ENCODE measurements at places on chromosomes 7 and 10. TPM values are rescaled to one million over a fixed set of nuclear protein-coding genes. Genes with fewer than 3 reads are reported as not detected.

GRCh38 chr10:30529373-30529998 is 95.5 kb downstream of the MAP3K8 start:
- DNase-seq = peak; percentile 49
- H3K36me3 ChIP-seq = no peaks in the 10 kb centered on the region
- no peaks in the 10 kb centered on the region for H3K27me3 ChIP-seq
- peak overlapping the region; percentile 53 for H3K27ac ChIP-seq
- no peaks in the 10 kb centered on the region for H3K4me1 ChIP-seq
- H3K4me3 ChIP-seq = no peak overlapping the region

- no peaks in the 10 kb centered on the region for H3K36me3 ChIP-seq
- DNase-seq = peak; percentile 54
- H3K4me3 ChIP-seq = no peak overlapping the region
- H3K4me1 ChIP-seq = peaks cover 6% of the 10 kb centered on the region
- H3K27ac ChIP-seq = peak overlapping the region; percentile 52
- no peaks in the 10 kb centered on the region for H3K27me3 ChIP-seq
Observed at GRCh38 chr10:104049504-104050250, 36.0 kb downstream of the COL17A1 start.

- H3K4me1 ChIP-seq = no peaks in the 10 kb centered on the region
- H3K27ac ChIP-seq = no peak overlapping the region
- peak overlapping the region; percentile 22 for H3K4me3 ChIP-seq
- peaks cover 81% of the 10 kb centered on the region for H3K27me3 ChIP-seq
- no peaks in the 10 kb centered on the region for H3K36me3 ChIP-seq
Observed at GRCh38 chr10:69572159-69573055, 815 bp downstream of the NEUROG3 start.

DNA sequence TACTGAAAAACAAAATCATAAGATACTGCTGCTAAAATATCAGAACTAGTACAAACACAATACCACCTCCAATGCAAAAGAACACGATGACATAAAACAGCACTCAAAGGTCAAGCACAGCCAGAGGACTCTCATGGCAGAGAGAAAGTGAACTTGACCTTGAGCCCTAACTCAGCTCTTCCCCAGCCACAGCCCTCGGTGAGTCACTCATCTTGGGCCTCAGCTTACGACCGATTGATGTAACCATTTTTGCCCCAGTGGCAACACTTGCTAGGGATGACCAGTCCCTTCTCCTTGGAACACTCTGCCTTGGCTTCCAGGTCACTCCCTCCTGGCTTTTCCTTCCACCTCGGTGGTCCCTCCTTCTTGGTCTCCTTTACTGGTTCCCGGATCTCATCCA is 77.8 kb downstream of the JAZF1 start:
- no peak for DNase-seq
- no peak overlapping the region for H3K4me3 ChIP-seq
- H3K27ac ChIP-seq = no peak overlapping the region
- no peaks in the 10 kb centered on the region for H3K27me3 ChIP-seq

- no peak overlapping the region for H3K4me3 ChIP-seq
- H3K36me3 ChIP-seq = no peaks in the 10 kb centered on the region
- peak overlapping the region; percentile 88 for H3K27ac ChIP-seq
- H3K4me1 ChIP-seq = peaks cover 13% of the 10 kb centered on the region
- DNase-seq = peak; percentile 96
- H3K27me3 ChIP-seq = no peaks in the 10 kb centered on the region
Observed at GRCh38 chr7:913736-914520, 37.6 kb downstream of the GET4 start.

- H3K4me1 ChIP-seq = no peaks in the 10 kb centered on the region
- DNase-seq = no peak
- H3K4me3 ChIP-seq = no peak overlapping the region
- H3K36me3 ChIP-seq = no peaks in the 10 kb centered on the region
Observed at GRCh38 chr7:37016064-37016878, 292.0 kb upstream of the AOAH start.

DNA sequence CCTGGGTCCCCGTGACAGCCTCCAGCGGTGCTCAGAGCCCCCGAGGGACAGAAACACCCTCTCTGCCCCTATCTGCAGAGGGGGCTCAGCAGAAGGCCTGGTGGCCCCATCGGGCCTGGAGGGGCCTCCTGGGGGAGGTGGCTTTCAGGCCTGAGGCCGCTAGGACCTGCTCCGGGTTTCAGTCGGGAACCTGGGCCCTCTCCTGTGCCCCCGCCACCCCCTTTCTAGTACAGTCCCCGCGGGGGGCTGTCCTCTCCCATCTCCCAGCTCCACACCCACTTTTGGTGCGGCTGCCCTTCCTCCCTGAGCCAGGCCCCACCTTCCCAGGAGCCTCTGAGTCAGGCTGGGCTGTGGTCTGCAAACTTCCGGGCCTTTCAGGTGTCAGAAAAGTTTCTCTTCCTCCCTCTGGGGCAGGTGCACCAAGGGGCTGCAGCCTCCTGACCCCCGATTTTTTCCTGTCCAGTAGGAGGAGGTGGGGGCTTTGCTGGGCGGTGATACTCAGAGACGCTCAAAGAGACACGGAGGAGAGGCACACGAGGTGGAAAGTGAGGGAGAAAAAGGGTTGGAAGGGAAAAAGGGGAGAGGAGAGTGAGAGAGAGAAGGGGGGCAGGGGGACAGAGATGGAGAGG is 692 bp downstream of the CARD11 start:
- H3K36me3 ChIP-seq = no peaks in the 10 kb centered on the region
- H3K27me3 ChIP-seq = no peaks in the 10 kb centered on the region
- DNase-seq = peak; percentile 55
- H3K4me1 ChIP-seq = no peaks in the 10 kb centered on the region

DNA sequence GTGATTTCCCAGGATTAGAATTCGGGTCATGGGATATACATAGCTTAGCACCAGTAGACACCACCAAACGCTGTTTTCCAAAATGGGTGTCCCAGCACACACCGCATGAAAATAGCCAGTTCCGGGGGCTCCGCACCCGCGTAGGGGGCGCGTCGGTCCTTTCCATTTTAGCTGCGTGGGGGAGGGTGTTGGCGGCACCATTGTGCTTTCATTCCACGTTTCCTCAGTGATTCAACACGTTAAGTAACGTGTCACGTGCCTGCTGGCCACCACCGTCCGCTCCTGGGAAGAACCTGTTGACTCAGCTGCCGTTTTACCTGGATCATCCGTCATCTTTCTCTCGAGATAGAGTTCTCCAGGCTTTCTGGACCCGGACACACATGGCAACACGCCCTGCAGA is 25.6 kb upstream of the ADGRA1 start:
- DNase-seq = no peak
- H3K27ac ChIP-seq = no peak overlapping the region
- H3K4me1 ChIP-seq = no peaks in the 10 kb centered on the region

- H3K36me3 ChIP-seq = no peaks in the 10 kb centered on the region
- no peak overlapping the region for H3K27ac ChIP-seq
- peak; percentile 31 for DNase-seq
- H3K4me3 ChIP-seq = no peak overlapping the region
Observed at GRCh38 chr10:19629567-19629966, 186.7 kb upstream of the PLXDC2 start.

DNA sequence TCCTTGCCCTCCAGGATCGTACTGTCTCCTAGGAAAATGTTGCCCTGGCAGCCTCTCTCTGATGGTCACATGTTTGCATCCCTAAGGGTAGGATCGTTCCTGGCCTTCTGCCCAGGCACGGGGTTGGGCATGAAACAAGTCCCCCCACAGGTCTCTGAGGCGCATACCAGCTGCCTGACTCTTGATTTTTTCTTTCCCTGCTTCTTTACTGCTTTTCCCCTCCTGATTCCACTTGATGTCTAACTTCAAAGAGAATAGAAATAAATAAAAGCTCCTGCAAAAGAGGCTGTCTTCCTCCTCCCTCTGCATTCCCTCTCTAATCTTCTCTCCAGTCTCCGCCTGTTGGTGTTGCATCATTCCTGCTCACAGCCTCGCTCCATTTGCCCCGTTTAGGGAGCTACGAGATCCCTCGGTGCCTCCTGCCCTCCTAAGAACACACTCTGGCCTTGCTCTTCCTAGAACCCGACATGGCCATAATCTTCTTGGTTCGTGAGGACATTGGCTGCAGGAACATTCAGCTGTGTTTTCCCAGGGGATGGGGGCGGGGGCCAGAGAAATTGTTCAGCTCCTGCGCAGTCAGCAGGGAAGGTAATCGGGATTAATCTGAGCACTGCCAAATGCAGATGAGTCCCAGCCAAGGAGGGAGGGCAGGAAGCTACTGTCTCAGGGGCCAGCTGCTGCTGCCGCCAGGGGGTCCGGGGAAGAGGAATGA is 26.0 kb downstream of the LEP start:
- no peaks in the 10 kb centered on the region for H3K36me3 ChIP-seq
- H3K4me3 ChIP-seq = no peak overlapping the region
- peaks cover 21% of the 10 kb centered on the region for H3K27me3 ChIP-seq
- H3K4me1 ChIP-seq = no peaks in the 10 kb centered on the region
- no peak overlapping the region for H3K27ac ChIP-seq

- peaks cover 4% of the 10 kb centered on the region for H3K4me1 ChIP-seq
- no peak overlapping the region for H3K27ac ChIP-seq
- DNase-seq = no peak
- no peaks in the 10 kb centered on the region for H3K27me3 ChIP-seq
- H3K36me3 ChIP-seq = no peaks in the 10 kb centered on the region
Observed at GRCh38 chr10:28564905-28565304, 32.0 kb downstream of the WAC start.

GRCh38 chr10:132518572-132519381 is 18.8 kb upstream of the INPP5A start:
- H3K27me3 ChIP-seq = no peaks in the 10 kb centered on the region
- peaks cover 17% of the 10 kb centered on the region for H3K4me1 ChIP-seq
- H3K36me3 ChIP-seq = no peaks in the 10 kb centered on the region
- peak; percentile 93 for DNase-seq
- H3K27ac ChIP-seq = no peak overlapping the region

DNA sequence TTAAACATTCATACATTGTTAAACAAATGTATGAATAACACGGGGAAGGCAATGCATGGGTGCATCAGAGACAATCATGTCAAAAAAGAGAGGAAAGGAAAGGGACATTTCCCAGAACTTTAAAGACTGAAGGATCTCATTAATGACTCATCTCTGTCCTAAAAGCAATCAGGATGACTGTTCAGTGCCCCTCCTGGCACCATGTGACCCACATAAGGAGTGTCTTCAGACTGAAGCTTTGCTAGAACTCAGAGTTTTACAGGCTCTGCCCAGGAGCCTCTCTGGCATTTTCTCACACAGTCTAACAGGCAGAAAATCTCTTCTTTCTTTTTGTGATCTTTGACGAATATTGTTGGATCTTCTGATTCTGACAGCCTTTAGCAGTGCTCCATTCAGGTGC is 315.3 kb downstream of the OTUD1 start:
- no peak overlapping the region for H3K4me3 ChIP-seq
- no peaks in the 10 kb centered on the region for H3K27me3 ChIP-seq
- no peaks in the 10 kb centered on the region for H3K4me1 ChIP-seq
- H3K27ac ChIP-seq = no peak overlapping the region
- no peaks in the 10 kb centered on the region for H3K36me3 ChIP-seq
- no peak for DNase-seq

DNA sequence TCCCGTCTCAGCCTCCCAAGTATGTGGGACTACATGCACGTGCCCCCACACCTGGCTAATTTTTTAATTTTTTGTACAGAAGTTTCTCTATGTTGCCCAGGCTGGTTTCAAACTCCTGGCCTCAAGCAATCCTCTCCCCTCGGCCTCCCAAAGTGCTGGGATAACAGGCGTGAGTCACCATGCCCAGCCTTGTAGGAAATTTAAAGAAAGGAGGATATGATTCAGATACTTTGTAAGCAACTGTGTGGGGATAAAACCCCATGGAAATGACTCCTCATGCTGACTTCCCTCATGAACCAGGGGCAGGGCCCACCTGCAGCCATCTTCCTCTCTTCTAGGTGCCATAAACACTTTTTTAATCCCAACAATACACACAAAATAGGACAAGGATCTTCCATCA is 50.2 kb downstream of the APBB1IP start:
- H3K4me3 ChIP-seq = no peak overlapping the region
- no peaks in the 10 kb centered on the region for H3K36me3 ChIP-seq
- no peak overlapping the region for H3K27ac ChIP-seq
- DNase-seq = no peak

GRCh38 chr7:129785685-129786514 is 166.9 kb downstream of the UBE2H start:
- H3K27me3 ChIP-seq = peaks cover 65% of the 10 kb centered on the region
- no peak overlapping the region for H3K4me3 ChIP-seq

DNA sequence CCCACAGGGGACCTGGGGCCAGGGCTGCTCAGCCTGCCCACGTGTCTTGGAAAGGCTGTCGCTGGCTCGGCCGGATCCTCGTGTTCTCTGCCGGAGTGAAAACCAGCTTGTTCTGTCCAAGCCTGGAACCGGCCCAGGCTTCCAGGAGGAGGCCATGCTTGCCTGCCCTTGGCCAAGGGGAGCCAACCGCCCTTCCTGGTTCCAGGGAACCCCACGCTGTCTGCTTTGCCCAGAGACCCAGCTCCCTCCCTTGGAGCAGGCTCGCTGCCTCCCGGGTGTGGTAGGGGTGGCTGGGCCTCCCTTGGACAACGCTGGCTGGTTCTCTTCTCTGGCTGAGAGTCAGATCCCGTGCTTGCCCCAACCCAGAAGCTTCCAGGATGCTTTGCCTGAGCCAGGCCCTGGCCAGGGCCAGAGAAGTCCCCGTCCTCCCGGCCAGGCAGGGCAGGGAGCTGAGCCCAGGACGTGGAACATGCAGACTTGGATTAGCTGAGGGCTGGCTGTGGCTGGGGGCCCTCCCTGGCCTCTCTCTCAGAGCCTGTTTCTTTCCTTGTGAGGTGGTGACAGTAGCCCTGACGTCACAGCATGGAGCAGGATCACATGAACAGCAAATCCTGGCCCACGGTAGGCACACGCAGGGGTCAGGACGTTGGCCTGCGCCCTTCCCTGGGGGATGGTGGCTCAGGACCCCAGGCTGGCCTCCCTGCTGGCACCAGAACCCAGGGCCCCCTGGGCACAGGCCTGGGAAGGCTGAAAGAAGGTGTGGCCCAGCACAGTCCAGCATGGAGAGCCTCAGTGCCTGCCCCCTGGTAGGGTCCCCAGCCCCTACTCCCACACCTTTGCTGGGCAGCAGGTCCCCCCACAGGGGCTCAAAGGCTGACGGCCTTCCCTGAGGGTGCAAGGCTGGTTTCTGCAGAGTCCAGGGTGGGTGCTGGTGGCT is 67.5 kb downstream of the PWWP2B start:
- H3K27me3 ChIP-seq = no peaks in the 10 kb centered on the region
- peaks cover 41% of the 10 kb centered on the region for H3K4me1 ChIP-seq
- no peaks in the 10 kb centered on the region for H3K36me3 ChIP-seq

DNA sequence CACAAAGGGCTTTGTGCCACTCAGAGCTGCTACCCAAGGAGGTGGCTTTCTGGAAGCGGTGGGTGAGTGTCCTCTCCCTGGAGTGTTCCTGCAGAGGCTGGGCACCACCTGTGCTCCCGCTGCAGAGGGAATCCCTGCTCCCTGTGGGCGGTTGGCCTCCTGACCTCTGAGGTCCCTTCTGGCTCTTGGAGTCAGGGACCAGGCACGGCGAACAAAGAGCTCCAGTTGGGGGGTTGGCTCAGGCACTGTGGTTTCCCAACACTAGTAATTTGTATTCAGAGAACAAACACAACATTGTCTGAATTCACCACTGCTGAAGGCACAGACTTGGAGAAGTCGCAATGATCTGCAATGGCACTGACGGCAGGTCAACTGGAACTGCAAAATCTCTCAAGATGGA is 328.9 kb downstream of the PRPF18 start:
- no peaks in the 10 kb centered on the region for H3K36me3 ChIP-seq
- no peak for DNase-seq
- no peak overlapping the region for H3K27ac ChIP-seq
- H3K4me1 ChIP-seq = no peaks in the 10 kb centered on the region

GRCh38 chr7:12770227-12770975 is 83.0 kb downstream of the ARL4A start:
- H3K4me3 ChIP-seq = no peak overlapping the region
- H3K27me3 ChIP-seq = no peaks in the 10 kb centered on the region
- H3K4me1 ChIP-seq = no peaks in the 10 kb centered on the region
- no peaks in the 10 kb centered on the region for H3K36me3 ChIP-seq
- peak; percentile 67 for DNase-seq

RPEL1 gene
- total RNA-seq = not detected

RBP4 gene
- total RNA-seq = 6.8 TPM

FRAT1 gene
- 5.0 TPM for total RNA-seq
